Fibroblast of skin of right quadriceps (primary cell): ENCODE measurements at places on chromosomes 11 and 22.

DNA sequence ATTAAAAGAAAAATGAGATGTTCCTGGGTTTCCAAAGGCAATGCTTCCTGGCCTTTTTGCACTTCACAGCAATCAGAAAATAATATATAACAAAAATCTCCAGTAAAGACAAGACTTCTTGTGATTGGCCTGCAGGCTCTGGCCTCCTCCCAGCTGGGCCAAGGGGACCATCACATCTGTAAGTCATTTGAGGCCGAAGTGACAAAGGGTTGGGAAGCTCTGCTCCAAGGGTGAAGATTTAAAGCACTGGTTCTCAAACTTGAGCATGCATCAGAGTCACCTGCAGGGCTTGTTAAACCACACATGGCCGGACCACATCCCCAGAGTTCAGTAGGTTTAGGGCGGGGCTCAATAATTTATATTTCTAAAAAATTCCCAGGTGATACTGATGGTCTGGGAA is 32.1 kb downstream of the ARFGAP2 start:
- DNase-seq = no peak

GRCh38 chr11:298406-299065 is 790 bp downstream of the IFITM5 start:
- DNase-seq = no peak

DNA sequence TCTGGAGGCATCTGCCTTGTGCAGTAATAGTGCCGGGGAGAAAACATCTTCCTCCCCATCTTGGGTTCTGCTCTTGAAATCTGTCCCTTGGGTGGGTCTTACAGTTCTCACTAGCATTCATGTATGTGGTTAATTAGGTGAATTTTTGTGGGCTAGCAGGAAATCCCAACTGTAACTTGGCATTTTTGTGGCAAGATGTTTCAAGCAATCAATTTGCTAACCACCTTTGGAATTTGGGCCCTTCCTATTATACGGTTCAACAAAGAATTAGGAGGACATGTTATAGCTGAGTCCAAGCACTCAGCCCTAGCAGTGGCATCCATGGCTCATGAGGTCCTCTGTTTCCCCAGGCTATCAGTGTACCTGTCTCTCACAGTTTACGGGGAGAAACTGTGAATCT is 89.1 kb upstream of the MTNR1B start:
- DNase-seq = peak; percentile 88

- no peak for DNase-seq
Measured at GRCh38 chr11:126603486-126603885, 248.0 kb downstream of the ST3GAL4 start.

GRCh38 chr22:49424893-49425270 is 402.8 kb downstream of the BRD1 start:
- no peak for DNase-seq

DNA sequence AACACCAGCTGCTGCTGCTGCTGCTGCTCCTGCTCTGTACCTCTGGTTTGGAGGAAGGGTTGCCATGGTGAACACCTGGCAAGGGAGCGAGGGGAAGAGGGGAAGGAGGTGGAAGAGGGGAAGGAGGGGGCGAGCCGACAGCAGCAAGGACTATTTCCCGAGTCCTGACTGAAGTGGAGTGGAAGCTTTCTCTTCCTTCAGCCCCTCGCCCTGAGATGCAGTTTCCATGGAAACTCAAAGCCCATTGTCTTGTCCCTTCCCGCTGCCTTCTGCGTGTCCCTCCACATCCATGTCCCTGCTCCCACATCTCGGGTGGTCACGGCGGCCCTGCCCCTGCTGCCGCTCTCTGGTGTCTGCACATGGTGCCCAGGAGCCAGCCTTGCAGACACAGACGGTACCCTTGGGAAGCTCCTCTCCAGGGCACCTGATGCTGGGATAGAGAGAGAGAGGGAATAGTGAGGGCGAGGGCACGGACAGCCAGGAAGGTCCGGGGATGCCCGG is 28.6 kb downstream of the FAM83F start:
- no peak for DNase-seq

- peak; percentile 32 for DNase-seq
Measured at GRCh38 chr22:49826603-49827270, 936 bp downstream of the BRD1 start.

- DNase-seq = peak; percentile 60
Measured at GRCh38 chr11:128179039-128179438, 408.3 kb downstream of the ETS1 start.

- no peak for DNase-seq
Measured at GRCh38 chr11:74909385-74909784, 39.5 kb downstream of the XRRA1 start.

GRCh38 chr22:37133304-37134018 is 16.3 kb downstream of the IL2RB start:
- DNase-seq = no peak

- DNase-seq = no peak
Measured at GRCh38 chr11:74283580-74284180, 27.8 kb downstream of the P4HA3 start.

DNA sequence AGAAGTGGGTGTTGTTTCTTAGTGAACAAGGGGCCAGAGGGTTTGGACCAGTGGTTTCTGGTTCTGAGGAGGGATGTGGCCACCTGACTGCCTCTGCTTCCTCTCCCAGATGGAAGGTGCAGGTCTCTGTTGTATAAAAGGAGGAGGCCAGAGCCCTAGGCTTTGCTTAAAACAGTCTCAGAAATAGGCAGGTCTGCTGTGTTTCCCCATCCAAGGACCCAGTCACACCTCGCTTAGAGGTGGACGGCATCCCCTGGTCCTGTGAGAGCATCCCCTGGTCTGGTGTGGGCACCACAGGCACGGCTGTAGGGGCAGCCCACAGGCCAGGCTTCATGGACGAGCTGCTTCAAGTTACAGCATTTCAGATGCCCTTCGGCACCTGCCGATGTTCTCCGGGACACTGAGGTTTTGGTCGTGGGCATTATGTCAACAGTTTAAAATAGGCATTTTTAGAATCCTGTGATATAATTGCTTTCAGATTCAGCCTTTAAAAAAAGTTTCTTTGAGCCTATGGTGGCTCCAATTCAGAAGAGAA is 45.7 kb upstream of the SHANK2 start:
- DNase-seq = no peak
